ENCODE measurements at places on chromosomes 7 and 10.

- peak; percentile 6 for DNase-seq
These were observed 96.4 kb downstream of the CCSER2 start for GRCh38 chr10:84424731-84425167.

DNA sequence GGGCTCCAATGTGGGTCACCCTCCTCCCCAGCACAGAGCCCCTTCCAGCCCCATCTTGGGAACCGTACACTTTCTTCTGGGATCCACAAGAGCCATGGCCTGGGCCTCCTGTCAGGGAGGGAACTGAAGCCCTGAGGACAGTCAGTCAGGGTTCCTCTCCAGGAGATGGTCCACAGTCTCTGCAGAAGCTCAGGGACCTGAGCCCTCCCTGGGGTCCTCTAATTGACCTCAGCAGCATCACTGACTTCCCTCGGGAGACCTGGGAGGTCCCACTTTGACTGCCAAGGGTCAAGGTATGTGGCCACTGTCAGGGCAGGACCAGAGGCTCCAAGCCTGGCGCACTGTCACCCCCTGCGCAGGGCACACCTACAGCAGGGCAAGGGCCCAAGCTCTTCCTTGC lies 32.3 kb downstream of the NOD1 start:
- no peak for DNase-seq

DNA sequence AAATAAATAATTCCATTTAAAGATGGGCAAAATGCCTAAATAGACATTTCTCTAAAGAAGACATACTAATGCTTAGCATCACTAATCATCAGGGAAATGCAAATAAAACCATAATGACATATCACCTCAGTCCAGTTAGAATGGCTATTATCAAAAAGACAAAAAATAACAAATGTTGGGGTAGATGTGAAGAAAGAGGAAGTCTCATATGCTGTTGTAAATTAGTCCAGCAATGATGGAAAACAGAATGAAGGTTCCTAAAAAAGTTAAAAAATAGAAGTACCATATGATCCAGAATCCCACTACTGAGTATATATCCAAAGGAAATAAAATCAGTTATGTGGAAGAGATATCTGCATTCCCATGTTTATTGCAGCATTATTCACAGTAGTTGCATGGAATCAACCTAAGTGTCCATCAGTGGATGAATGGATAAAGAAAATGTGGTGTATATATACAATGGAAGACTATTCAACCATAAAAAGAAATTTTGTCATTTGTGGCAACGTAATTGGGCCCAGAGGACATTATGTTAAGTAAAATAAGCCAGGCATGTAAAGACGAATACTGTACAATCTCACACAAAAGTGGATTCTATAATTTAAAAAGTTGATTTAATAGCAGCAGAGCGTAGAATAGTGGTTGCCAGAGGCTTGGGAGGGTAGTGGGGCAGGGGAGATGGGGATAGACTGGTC lies 52.0 kb downstream of the TCAF1 start:
- DNase-seq: no peak

- no peak for DNase-seq
These were observed 24.3 kb downstream of the MKI67 start for GRCh38 chr10:128101901-128102300.

DNA sequence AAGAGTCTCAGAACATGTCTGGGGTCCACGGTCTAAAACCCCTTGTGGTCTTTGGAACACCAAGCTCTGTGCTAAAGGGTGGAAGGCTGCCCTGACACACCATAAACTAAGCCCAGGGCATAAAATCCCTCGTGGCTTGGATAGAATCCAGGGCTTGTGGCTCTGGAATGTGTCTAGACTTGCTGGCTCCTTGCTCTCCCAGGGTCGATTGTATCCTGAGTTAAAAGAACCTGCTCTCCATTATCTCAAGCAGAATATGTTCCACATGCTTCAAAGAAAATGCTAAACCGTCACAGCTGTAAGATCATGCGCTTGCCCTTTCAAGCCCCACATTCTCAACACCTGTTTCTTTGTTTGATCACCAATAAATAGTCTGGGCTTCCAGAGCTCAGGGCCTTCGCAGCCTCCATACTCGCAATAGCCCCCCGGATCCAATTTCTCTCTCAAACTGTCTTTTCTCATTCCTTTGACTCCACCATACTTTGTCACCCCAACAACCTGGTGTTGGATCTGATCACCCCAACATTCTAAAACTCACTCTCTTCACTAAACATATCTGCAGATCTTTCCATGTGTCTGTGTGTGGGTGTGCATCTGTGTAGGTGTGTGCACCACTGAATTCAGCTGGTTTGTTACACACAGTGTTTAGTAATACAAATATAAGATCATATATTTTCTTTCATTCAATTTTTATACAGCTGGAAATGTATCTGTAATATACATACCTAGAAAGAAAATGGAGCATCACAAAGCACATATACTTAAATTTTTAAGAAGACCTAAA lies 238.5 kb downstream of the ZMYND11 start:
- DNase-seq: no peak

DNA sequence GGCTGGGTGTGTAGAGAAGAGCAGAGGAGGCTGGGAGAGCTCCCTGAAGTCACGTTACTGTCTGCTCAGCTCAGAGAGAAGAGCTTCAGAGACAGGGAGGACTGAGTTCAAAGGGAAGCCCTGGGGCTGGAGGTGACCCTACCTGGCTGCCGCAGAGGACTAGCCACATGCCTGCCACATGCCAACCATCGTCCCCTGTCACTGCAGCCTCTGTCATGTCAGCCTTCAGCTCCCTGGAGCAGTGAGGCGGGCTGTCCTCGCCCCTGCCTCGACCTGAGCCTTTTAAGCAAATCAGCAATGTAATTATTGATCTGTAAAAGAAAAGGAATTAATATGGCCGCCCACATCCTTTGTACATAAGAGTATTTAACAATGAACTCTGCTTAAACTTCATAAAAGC lies 89.3 kb upstream of the RET start:
- DNase-seq: no peak

DNA sequence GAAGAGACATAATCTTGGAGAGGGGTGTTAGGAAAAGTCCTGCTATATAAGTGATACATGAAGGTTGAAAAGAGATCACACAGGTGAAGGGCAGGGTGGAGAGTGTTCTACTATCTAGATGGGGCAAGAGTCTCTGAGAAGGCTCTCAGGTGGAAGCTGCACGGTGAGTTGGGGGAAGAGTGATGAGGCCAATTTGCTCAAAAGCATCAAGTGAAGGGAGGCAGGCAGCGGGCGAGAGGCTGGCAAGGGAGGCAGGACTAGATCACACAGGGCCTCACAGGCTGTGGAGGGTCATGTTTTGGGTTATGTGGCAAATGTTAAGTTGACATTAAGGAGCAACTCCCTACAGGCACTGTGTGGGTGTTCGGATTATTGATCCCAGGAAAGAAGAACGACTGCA lies 2.6 kb upstream of the COL17A1 start:
- no peak for DNase-seq

GRCh38 chr7:54841772-54842697 lies 83.0 kb upstream of the SEC61G start:
- no peak for DNase-seq

DNA sequence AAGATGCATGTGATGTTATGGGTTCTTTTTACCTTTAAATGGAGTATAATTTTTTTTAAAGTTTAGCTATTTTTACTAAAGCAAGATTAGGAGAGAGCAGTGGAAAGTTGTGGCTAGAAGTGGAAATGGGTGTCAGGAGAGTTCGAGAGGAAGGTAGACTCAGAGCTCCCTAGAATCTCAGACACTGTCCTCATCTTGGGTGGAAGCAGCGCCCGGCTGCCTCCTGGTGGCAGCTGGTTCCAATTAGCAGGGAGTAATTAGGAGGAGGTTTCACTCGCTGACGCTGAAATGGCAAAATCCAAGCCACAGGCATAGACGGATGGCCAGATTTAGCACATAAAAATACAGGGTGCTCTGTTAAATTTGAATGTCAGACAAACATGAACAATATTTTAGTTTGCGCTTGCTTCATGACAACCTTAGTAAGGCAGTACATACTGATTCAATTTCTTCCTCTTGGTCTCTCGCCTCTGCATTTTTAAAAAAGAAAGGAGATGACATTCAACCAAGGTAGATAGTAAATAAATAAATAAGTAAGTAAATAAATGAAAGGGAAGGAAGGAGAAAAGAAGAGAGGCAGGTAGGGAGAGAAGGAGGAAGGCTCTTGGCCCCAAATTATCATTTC lies 58.5 kb downstream of the LGI1 start:
- peak; percentile 6 for DNase-seq

- no peak for DNase-seq
These were observed 639.8 kb downstream of the SORCS3 start for GRCh38 chr10:105280895-105281294.

DNA sequence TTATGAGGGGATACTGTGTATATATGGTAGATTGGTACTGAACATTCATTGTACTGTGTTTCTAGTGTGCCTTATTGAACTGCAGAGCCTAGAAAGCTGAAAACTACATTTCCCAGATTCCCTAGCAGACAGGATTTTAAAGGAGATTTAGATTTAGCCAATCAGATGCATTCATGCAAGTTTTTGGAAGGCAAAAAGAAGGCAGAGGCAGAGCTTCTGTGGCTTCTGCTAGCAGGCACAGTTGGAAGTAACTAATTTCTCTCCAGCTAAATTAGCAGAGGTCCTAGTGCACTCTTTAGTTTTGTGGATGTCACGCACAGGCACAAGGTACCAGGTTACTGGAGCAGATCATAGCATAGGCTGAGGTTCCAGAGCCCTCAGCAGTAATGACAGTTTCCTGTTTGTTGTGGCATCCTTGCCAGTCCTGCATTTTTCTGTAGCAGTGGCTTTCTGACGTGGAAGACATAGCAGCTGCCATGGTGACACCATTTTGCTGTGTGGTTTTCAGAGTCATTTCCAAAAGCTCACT lies 83.7 kb upstream of the CCDC71L start:
- no peak for DNase-seq

DNA sequence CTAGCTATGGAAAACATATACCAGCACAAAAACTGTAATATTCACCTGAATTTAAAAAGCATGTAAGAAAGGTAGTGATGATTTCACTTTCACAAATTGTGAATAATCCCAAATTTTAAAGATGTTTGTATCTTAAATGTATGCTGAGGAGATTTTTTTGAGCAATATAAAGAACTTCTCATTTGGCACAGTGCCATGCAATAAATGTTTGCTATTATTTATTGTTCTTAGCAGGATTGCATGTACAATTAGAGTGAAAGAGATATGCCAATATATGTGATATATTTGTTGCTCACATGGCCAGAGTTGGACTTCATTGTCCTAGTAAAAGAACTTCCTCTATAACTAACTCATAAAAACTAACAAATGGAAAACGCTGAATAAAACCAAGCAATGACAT lies 895.1 kb upstream of the KCND2 start:
- no peak for DNase-seq

- DNase-seq: no peak
These were observed 5.8 kb upstream of the C1GALT1 start for GRCh38 chr7:7176406-7177043.

- no peak for DNase-seq
These were observed 77.4 kb downstream of the CACNB2 start for GRCh38 chr10:18217577-18217976.

DNA sequence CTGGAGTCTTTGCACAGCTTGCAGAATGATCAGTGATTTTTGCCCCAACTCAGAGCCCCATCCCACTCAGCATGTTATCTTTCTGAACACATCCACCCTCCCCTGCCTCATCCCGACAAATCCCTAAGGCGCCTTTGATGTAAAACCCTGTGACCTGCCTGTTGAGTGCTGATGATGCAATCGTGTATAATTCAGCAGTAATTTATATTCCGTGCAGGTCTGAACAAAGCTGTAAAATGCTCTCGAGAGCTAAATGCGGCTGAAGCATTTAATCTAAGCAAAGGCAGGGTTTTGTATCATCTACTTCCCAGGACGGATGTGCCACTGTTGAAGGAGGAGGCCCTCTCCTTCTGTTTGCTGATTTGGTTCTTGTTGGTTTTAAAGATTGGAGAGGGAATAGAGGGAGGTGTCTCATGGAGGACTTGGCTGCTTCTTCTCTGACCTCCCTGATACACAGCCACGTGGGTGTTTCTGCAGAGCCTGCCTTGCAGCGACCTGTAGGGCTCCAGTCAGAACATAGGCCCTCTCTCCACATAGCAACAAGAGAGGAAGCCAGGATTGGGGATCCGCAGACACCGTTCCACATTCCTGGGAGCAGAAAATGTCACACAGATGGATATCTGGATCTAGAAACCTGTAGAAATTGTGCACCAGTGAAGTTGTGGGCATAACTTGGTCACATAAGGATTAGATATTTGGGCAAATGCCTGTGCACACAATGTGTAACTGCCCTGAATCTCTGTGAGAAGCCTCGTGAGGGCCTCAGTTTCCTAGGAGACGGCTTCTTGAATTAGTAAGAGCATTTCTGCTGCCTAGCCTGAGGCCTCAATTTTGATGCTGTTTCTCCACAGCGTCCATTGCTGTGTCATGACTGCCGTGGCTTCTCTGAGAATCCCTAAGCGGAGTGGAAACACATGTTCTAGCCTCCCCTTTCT lies 90.2 kb upstream of the AGK start:
- no peak for DNase-seq

DNA sequence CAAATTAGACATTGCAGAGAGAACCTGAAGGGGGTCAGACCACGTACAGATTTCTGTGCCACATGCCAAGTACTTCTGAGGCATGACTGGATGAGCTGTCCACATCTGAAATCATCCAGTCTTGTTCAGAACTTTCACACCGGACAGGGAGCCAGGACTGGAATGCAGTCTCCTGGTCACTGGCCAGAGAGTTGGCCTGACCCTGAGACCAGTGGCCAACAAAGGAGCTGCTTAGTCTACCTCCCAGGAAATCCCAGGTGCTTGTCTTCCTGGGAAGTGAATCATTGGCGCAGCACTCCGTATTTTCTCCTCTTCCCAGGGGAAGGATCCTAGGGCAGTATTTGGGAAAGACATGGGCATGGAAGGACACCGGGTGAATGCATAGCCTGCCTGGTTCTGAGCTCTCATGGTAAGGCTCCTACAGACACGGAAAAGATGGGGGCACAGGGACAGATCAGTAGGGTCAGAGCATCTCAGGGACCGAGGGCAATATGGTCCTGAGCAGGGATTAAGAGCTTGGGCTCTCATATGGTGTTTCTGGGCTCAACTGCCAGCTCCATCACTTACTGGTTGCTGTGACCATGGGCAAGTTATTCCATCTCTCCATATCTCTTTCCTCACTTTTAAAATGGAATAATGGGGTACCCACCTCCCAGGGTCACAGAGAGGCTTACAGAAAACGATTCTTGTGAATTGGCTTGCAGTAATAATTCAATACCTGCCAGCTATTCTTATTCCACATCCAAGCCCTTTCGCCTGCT lies 1.3 kb upstream of the SCD start:
- DNase-seq: no peak
